ENCODE measurements at places on chromosomes 1 and 21.

GRCh38 chr1:31434979-31435378, 22.0 kb downstream of the SERINC2 start:
- DNase-seq, result no peak

- no peak for DNase-seq
These were observed 6.1 kb downstream of the AADACL4 start for GRCh38 chr1:12649971-12650421.

DNA sequence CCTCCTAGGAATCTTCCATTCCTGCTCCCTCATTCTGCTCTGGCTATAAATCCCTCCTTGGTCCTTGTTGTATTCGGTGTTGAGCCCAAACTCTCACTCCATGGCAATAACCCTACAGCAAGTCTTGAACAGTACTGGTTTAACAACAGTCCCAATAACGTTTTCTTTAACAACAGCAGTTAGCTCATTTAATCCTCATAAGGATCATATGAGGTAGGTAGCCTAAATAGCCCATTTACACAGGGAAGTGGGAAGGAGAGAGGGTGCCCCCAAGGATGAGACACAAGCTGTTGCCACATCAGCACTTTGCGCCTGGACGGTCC, 444 bp upstream of the AGTRAP start:
- DNase-seq, result no peak

- no peak for DNase-seq
These were observed 568.8 kb downstream of the LMO4 start for GRCh38 chr1:87897481-87897880.

DNA sequence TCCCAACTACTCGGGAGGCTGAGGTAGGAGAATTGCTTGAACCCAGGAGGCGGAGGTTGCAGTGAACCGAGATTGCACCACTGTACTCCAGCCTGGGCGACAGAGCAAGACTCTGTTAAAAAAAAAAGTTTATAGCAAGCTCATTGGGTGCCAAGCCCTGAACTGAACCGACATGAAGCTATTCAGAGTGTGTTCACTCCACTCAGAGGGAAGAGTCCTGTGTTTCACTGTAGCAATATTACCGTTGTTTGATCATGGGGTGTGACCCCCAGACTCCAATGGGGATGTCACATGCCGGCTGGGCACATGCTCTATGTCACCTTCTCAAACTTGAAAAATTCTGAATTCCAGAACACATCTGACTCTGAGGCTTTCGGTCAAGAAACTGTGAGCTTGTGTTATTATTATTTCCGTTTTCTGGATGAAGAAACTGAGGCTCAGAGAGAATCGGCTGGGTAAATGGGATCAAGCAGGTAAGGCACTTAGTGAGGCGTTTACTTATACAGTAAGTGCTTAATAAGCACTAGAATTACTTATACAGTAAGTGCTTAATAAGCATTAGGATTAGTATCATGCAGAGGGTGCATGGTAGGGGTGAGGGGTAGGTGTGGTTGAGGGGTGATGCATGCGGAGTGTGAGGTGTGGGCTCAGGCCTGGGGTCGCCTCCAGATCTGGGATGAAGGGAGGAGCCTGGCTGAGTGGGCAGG, 36.2 kb downstream of the HSPG2 start:
- no peak for DNase-seq

DNA sequence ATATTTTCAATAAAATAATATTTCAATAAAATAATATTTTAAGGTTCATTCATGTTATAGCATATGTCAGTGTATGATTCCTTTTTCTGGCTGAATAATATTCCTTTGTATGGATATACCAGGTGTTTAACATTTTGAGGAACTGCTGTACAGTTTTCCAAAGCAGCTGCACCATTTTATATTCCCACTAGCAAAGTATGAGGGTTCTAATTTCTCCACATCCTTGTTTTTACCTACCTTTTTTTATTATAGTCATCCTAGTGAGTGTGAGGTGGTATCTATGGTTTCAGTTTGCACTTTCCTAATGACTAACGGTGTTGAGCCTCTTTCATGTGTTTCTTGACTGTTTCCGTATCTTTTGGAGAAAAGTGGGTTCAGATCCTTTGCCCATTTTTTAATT, 5.2 kb downstream of the DEGS1 start:
- DNase-seq, result no peak

DNA sequence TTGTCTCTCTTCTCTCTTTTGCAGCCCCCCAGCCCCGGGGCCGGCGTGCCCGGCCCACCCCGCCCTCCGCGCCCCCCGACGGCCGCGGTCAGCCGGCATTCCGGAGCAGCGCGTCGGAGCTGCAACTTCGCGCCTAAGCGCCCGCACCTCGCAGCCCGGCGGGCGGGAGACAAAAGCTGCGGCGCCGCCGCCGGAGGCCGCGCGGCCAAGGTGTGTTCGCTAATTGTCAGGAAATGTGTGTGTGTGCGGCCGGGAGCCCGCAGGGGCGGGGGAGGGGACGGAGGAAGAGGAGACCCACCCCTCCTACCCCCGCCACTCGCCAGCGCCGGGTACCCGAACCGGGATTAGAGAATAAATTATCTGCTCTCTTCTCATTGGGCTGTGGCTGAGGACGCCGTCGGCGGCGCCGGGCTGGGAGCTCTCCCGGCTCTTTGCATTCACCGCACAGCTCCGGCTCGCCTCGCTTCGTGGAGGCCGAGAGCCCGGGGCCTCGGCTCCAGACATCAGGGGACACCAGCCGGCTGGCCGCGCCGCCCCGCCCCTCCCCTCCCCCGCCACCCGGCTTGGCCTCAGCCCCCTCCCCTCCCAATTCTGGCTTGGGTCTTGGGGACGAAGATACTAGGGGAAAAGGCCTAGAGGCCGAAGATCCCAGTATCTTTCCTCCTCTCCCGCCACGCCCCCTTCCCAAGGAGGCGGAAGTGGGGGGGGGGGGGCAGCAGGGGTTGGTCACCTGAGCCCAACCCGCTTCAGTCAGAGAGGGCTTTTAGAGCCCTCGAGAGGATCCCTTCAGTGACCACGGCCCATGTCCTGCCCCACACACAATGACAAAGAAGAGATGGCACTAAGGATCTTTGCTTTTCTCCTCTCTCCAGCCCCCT, 1.3 kb upstream of the BLACAT1 start:
- peak; percentile 14 for DNase-seq

DNA sequence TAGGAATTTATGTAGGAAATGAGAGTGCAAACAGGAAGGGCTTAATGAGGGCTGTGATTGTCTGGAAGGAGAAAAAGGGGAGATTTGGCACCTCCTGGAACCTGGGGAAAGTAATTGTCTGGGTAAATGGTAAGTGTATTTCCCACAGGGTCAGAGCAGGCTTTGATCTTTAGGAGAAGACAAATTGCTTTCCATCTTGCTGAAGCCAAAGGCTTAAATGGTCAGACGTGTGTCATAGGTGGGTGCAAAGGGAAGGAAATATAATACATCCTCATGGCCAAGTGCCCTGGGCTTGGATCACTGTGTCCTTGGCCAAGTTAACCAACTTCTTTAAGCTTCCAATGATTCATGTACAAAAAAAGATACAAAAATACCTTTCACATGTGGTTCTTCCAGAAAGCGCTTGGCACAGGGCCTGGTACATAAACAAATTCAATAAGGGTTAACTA, 1.3 kb upstream of the DUSP23 start:
- no peak for DNase-seq

- DNase-seq, result no peak
These were observed 5.0 kb downstream of the MEF2D start for GRCh38 chr1:156495401-156496140.

DNA sequence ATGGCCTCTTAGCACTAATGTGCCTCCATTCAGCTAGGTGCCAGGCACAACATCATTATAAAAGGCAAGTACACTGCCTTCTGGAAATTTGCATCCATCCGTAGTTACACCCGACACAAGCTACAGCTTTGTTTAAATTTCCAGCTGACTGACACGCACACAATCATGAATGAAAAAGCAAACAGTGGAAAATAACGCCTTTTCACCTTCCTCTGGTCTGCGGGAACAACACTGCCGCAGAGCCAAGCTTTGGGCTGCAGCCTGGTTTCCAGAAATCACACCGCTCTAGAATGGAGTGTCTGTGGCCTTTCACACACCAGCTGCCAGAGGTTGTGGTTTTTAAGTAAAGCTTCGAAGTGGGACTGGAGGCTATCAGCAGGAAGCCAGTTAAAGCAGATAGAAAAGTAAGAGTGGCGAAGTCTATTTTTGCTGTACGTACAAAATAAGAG, 142.8 kb upstream of the COA6 start:
- DNase-seq, result peak; percentile 9

GRCh38 chr1:110477445-110477957, 26.6 kb downstream of the PROK1 start:
- peak; percentile 6 for DNase-seq

- no peak for DNase-seq
These were observed 1.3 kb downstream of the CDC42BPA start for GRCh38 chr1:227317011-227317451.

DNA sequence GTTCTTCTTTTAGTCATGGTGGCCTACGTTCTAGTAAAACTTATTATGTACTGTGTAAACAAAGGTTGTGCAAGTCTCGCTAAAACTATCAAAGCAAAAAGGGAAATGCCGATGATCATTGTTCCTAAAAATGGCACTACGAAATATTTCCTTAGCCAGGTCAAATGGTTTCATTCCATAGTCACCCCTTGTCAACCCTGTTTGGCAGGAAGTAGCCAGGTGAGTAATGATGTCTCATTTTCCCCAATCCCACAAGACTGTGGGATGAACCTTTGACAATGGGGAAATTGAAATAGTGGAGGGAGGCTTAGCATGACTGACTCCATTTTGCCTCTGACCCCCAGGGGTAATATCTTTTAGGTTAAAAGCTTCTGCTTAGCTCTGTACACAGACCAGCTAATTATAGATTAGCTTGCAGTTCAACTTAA, 5.6 kb upstream of the REN start:
- DNase-seq, result no peak

GRCh38 chr1:194919146-194919545, 1689.1 kb downstream of the KCNT2 start:
- DNase-seq, result no peak

DNA sequence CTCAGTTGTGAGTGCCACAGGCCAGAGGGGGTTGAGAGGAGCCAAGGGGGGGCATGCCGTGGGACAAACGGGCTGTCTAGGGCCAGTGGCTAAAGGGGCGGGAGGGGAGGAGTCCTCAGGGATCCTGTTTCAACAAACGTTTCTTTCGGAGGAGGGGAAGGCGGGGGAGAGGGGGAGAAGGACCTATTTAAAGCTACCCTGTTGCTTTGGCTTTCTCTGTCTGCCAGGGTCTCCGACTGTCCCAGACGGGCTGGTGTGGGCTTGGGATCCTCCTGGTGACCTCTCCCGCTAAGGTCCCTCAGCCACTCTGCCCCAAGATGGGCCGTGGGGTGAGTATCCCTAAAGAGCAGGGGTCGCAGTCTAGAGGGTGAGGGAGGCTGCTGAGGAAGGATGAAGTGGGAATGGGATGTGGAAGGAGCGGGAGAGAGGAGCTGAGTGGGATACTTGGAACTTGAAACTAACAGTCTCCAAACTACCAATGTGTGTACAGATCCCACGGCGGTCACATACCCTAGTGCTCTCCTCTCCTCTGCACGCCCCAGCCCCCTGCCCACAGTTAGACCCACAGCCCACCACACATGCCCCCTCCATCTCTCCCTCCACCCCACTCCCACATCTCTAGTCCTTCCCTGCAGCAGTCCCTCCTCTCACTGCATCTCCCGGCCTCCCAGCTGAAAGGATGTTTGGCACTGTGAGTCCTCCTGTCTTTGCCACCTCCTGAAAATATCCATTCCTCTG, at the start of gene ATP1A2:
Gene ATP1A2, plus strand, starts transcription at position 215 of the 738 bp plus-strand sequence. Its CDS starts 103 bp downstream, at position 318.
- DNase-seq, result no peak

DNA sequence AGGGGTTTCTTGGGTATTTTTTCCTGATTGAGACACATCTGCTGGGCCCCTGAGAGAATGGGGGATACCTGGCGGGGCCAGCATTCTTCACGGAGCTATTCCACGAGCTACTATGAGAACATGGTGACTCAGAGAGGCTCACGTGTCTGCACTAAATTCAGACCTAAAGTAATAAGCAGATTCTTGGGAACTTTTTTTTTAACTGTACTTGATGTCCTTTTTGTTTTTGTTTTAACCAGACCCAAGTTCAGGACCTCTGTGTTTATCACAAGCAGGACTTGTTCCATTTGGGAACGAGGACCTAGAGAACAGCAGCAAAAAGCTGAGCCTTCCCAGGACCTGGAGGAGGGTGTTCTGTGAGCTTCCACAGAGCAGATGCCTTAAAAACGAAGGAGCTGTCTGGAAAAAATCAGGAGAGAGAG, 44.0 kb downstream of the EVA1C start:
- DNase-seq, result no peak

- no peak for DNase-seq
These were observed 166.9 kb downstream of the MAGI3 start for GRCh38 chr1:113557187-113557586.
